Lower leg skin (tissue), 4 donors: ENCODE measurements at places on chromosomes 1 and 21. TPM values are rescaled to one million over a fixed set of nuclear protein-coding genes. Genes with fewer than 3 reads are reported as not detected.

The CD52 gene
- total RNA-seq: not detected

The MIXL1 gene
- not detected for total RNA-seq

The EPHB2 gene
- 2.7 TPM for total RNA-seq

The TLCD4 gene
- total RNA-seq: 2.9 TPM

The ARHGAP29 gene
- 49.5 TPM for total RNA-seq

The C4BPA gene
- not detected for total RNA-seq

The EVA1B gene
- 29.8 TPM for total RNA-seq

The FBLIM1 gene
- 11.5 TPM for total RNA-seq

The PPFIA4 gene
- total RNA-seq: 1.7 TPM

The TSPEAR gene
- not detected for total RNA-seq

The LCE1B gene
- total RNA-seq: 278 TPM

The NES gene
- 4.5 TPM for total RNA-seq

The CFHR5 gene
- not detected for total RNA-seq

The SLC9C2 gene
- total RNA-seq: not detected

The KRTAP12-4 gene
- not detected for total RNA-seq

The LCE1F gene
- total RNA-seq: 121 TPM

The HTR1D gene
- not detected for total RNA-seq

The SEC22B gene
- 14.7 TPM for total RNA-seq

The SFN gene
- 903 TPM for total RNA-seq

The TMEM201 gene
- 9.6 TPM for total RNA-seq

The PRR9 gene
- 0.38 TPM for total RNA-seq

The CHODL gene
- total RNA-seq: 0.97 TPM

The CCDC185 gene
- total RNA-seq: not detected

The LCE2C gene
- 775 TPM for total RNA-seq

The FAM167B gene
- not detected for total RNA-seq

The FCRL2 gene
- total RNA-seq: not detected

The FCRLB gene
- 1.3 TPM for total RNA-seq

The AADACL4 gene
- total RNA-seq: not detected

The CHIT1 gene
- not detected for total RNA-seq

The KIF21B gene
- 1.4 TPM for total RNA-seq

The TMEM61 gene
- 3.1 TPM for total RNA-seq

The MMEL1 gene
- 1.8 TPM for total RNA-seq

The SYPL2 gene
- not detected for total RNA-seq

The RPF1 gene
- 37.1 TPM for total RNA-seq

The FNDC7 gene
- not detected for total RNA-seq
